Smooth muscle cell of the pulmonary artery (primary cell): ENCODE measurements at places on chromosomes 3 and 15. TPM values are rescaled to one million over a fixed set of nuclear protein-coding genes. Genes with fewer than 3 reads are reported as not detected.

TJP1 gene
- total RNA-seq, result 47.8 and 57.5 TPM in 2 replicates

STAB1 gene
- total RNA-seq, result 0.50 and 0.59 TPM in 2 replicates

IMPG2 gene
- total RNA-seq, result 0.26 and 0.33 TPM in 2 replicates

GPR149 gene
- total RNA-seq, result not detected in 2 replicates

FXR1 gene
- 172 and 193 TPM in 2 replicates for total RNA-seq

ALCAM gene
- 160 and 311 TPM in 2 replicates for total RNA-seq

DLL4 gene
- total RNA-seq, result 0.07 and 0.10 TPM in 2 replicates
